ENCODE measurements at places on chromosomes 6 and 20. TPM values are rescaled to one million over a fixed set of nuclear protein-coding genes. Genes with fewer than 3 reads are reported as not detected.

Gene APCDD1L
- 0.16 TPM for total RNA-seq

Gene ENPP3
- 28.1 TPM for total RNA-seq

Gene TMEM74B
- total RNA-seq: 10.5 TPM

Gene TREML4
- not detected for total RNA-seq

Gene PSORS1C2
- not detected for total RNA-seq

Gene TDP2
- 292 TPM for total RNA-seq

Gene NINL
- total RNA-seq: 4.0 TPM

Gene SLC22A16
- total RNA-seq: not detected

Gene SYCP2
- total RNA-seq: not detected

Gene ARMH2
- not detected for total RNA-seq

Gene PPIL6
- not detected for total RNA-seq

Data from transverse colon (tissue), 4 donors.